ENCODE measurements at places on chromosomes 1 and 21.

GRCh38 chr1:24849672-24850295, 80.3 kb downstream of the RUNX3 start:
- no peak for DNase-seq

GRCh38 chr1:199123615-199124014, 484.8 kb downstream of the PTPRC start:
- DNase-seq = no peak

DNA sequence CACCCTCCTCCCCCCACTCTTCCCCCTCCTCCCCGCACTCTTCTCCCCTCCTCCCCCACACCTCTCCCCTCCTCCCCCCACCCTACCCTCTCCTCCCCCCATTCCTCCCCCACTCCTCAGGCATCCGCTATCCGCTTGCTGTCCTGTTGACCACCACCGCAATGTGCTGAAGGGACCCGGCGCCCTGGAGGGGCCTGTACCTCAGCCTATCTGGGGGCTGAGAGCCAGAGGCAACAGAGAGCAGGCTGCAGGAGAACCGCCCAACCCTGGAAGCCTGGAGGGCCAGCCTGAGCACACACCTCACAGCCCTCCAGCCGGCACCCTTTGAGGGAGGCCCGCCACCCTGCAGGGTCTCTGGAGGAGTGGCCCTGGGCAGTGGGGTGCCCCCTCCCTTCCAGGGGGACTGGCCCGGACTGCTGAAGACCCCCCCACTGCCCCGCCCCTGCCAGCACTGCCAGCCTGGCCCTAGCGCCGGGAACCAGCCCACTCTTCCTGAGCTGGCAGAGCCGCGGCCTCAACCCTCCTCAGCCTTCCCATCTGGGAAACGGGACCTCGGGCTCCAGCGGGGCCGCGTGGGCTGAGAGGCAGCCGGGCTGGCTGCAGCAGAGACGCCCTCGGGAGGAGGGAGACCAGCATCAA, 1.2 kb downstream of the C1QTNF12 start:
- no peak for DNase-seq

GRCh38 chr1:23421753-23422240, 2.8 kb downstream of the TCEA3 start:
- DNase-seq = no peak

DNA sequence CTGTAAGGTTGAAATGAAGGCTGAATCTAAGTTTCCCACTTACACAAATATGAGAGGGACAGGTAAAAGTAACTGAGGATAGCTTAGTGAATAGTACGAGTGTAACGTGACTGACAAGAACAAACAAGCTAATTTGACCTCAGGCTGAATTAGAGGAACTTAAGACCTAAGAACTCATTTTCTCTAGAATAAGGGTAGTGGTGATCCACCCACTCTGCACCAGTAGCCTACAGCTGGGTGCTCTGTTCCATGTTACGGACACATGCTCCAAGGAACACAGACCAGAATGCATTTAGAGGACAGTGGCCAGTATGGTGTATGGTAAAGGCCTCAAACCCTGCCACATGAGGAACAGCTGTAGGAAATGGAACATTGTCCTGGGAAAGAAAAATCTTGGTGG, 14.9 kb upstream of the TMEM9 start:
- DNase-seq = no peak

DNA sequence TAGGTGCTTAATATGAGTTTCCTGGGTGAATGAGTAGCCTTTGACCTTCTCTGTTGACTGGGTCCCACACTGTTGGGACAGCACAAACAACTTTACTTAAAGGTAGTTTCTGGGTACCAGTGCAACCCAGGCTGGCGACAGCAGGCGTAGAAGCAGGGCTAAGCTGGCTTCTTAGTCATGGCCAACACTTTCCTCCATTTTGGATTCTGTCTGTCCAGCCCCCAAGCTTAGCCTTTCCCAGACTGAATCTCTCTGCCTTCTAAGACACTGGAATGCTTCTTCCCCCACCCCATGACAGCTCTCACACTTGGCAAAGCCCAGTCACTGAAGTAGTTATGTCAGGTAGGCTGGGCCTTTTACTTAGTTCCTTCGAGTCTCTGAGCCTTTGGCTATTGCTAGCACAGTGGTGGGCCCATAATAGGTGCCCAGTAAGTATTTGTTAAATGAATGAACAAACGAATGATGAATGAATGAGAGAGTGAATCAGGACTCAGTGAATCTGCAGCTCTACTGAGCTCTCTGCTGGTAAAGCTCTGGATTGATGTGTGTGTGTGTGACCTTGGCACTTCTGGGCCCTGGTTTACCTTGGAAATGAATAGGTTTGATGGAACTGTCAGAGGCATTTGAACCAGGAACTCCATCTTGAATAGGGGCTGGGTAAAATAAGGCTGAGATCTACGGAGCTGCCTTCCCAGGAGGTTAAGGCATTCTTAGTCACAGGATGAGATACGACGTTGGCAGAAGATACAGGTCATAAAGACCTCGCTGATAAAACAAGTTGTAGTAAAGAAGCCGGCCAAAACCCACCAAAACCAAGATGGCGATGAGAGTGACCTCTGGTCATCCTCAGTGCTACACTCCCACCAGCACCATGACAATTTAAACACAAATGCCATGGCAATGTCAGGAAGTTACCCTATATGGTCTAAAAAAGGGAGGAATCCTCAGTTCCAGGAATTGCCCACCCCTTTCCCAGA, 37.4 kb upstream of the ID3 start:
- DNase-seq = no peak

GRCh38 chr1:98940069-98940721, 64.5 kb downstream of the PLPPR5 start:
- no peak for DNase-seq

GRCh38 chr1:47160716-47161115, 23.5 kb downstream of the CYP4A22 start:
- DNase-seq = no peak

DNA sequence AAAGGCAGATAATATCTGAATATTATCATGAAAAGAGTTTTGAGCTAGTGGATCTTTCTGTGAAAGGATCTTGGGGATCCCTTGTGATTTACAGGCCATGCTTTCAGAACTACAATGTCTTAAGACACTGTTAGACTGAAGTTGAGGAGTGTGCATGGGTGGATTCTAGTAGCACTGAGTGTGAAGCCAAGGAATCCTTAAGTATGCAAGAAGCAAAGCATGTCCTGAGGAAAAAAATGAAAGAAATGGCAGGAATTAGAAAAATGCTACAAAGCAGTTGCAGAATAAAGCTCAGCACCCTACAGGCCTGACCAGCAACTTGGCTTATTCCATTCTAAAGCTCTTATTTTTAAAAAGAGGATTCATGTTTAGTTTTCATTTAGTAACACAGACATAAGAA, 11.9 kb downstream of the STX6 start:
- DNase-seq = no peak

GRCh38 chr1:206486995-206487788, 16.9 kb downstream of the IKBKE start:
- no peak for DNase-seq

DNA sequence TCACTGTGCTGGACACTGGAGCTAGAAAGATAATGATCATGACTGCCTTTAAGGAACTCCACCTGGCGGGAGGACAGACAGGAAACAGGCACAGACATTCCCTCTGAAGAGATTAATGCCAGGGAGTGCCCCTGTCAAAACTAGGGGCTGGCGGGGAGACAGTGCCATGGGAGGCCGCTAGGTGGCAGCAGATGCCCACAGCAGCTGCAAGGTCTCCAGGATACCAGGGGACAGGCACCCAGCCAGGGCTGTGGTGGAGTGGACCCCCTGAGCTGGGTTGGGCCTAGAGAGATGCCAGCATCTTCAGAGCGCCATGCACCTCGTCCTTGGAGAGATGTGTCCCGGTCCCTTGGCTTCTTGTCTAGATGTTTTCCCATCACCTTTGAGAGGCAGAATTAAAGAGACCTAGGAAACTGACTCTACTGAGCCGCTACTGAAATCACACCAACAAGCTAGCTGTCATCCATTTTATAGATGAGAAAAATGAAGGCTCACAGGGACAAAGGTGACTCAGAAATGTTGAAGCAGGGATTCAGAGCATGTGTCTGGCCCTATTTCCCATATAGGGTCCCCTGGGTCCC, 3.6 kb downstream of the REN start:
- peak; percentile 87 for DNase-seq

- DNase-seq = no peak
These were observed 31.8 kb upstream of the SLFNL1 start for GRCh38 chr1:41053316-41053715.

Data from NCI-H187 (cell line).